Activated naive CD8-positive, alpha-beta T cell treated with anti-CD3 and anti-CD28 coated beads, Interleukin-2, amount 10 ng/mL, durations not matched to agents 7 days and 5 days (primary cell): ENCODE measurements at places on chromosomes 5 and 9.

GRCh38 chr5:174829511-174829864 lies 105.1 kb downstream of the MSX2 start:
- H3K27me3 ChIP-seq = no peaks in the 10 kb centered on the region
- H3K4me1 ChIP-seq = no peaks in the 10 kb centered on the region
- DNase-seq = no peak

DNA sequence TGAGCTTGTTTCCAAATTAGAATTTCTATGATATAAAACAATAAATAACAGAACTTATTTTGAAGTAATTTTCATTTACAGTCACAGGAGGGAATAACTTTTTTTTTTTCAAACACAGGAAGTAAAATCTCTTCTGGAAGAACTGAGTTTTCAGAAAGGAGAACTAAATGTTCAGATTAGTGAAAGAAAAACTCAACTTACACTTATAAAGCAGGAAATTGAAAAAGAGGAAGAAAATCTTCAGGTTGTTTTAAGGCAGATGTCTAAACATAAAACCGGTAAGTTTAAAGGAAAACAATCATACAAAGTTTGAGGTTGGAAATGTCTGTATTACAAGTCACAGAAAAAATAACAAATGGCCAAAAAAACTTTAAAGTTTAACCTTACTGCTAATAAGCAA lies 41.6 kb downstream of the RAB14 start:
- H3K4me1 ChIP-seq = peaks cover 13% of the 10 kb centered on the region
- DNase-seq = no peak
- H3K36me3 ChIP-seq = peaks cover 45% of the 10 kb centered on the region
- no peaks in the 10 kb centered on the region for H3K27me3 ChIP-seq

GRCh38 chr9:127142931-127143464 lies 20.6 kb upstream of the ANGPTL2 start:
- H3K27ac ChIP-seq = no peak overlapping the region
- DNase-seq = no peak
- H3K4me3 ChIP-seq = no peak overlapping the region
- no peaks in the 10 kb centered on the region for H3K36me3 ChIP-seq
- H3K4me1 ChIP-seq = no peaks in the 10 kb centered on the region
- H3K27me3 ChIP-seq = peaks cover 14% of the 10 kb centered on the region

DNA sequence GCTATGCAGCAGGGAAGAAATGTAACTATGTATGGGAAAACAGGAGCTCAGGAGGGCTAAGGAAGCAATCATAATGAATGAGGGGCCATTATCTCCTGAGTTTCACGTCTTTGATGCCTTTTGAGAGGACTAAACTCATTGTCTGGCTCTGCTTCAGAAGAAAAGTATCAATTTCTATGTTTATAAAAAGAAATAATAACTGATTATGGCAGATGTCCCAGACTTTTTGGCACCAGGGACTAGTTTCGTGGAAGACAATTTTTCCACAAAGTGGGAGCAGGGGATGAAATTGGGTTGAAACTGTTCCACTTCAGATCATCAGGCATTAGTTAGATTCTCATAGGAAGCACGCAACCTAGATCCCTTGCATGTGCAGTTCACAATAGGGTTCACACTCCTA lies 8.7 kb upstream of the IL7R start:
- no peak for DNase-seq
- peaks cover 25% of the 10 kb centered on the region for H3K4me1 ChIP-seq
- peaks cover 26% of the 10 kb centered on the region for H3K36me3 ChIP-seq
